ENCODE measurements at places on chromosomes 16 and 17.

DNA sequence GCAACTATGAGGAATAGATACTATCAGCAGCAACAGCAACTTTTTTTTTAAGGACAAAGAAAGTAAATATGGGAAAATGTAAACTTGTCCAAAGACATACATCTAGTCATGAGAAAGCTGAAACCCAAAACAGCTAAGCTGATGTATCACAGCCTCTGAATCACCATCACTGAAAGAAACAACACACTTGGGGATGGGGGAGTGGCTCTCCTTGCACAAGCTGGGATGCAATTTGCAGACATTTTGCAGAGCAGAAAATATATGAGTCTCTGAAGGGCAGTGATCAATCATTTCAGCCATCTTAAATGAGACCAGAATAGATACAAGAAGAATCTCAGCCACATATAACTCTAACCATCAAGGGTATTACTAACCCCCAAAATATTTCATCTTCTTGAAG is 79.1 kb downstream of the GRIN2A start:
- no peak for DNase-seq

- DNase-seq = peak; percentile 81
Observed at GRCh38 chr16:3879887-3880564, 487 bp downstream of the CREBBP start.

GRCh38 chr16:75087375-75087979 is 29.1 kb downstream of the LDHD start:
- no peak for DNase-seq

DNA sequence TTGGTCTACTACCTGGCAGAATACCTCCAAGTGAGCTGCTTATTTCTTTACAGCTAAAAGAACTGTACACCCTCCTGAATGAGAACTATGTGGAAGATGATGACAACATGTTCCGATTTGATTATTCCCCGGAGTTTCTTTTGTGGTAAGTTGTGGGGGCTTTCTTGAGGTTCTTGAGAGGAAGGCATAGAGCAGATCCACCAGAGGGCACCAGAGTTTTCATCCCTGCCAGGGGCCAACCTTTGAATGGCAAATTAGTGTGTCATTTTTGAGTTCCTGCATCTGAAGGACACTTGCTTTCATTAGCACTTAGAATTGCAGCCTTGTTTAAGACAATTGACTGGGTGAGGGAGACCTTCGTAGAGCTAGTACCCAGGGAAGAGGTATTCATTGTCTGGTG is 35.0 kb downstream of the NMT1 start:
- no peak for DNase-seq

DNA sequence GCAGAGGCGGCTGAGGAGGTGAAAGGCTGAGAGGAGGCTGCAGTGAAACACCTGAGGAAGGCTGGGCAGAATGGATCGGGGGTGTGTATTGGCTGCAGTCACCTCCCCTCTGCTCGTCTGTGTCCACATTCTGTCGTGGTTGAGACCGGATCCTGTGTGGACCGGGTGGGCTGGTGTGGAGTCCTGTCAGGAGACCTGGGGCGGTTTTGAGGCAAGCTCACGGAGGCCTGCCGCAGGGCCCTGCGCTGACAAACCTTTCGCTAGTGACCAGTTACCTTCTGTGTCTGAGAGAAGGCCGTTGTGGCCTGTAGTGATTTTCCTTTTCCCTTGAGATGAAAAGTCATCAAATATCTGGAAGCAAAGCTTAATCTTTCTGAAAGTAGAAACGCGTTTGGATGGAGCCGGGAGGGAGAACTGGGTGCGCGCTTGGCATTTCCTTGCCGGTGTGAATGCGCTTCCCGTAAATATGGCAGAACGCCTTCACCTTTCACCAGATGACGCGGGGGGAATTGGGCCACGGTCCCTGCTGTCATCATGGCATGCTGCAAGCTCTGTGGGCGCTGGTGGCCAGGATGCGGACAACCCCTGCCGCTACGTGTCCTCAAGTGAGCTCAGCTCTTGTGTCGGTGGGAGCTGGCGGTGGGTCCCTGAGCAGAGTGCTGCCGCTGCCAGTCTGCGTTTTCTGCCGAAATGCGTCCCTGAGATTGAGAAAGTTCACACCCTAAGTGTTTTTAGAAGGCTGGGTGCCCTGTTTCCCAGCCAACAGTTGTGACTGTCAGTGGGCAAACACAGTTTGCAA is 6.3 kb downstream of the BANP start:
- no peak for DNase-seq

DNA sequence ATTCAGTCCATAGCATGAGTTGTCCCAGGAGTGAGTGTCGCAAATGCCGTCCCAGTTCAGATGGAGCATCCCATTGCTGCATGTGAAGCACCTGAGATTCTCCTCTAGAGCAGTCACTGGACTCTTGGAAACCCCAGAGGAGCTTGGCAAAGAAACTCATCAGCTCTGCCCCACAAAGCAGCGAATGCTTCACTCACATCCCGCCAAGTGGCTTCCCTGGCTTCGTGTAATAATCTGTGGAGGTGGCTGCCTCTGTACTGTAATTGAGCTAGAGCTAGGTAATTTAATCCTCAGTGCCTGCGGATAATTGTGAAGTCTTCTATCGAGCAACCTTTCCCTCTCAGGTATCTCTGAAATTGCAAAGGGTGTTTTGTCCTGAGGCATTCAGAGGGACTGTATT is 107.1 kb downstream of the SNX29 start:
- DNase-seq = no peak

DNA sequence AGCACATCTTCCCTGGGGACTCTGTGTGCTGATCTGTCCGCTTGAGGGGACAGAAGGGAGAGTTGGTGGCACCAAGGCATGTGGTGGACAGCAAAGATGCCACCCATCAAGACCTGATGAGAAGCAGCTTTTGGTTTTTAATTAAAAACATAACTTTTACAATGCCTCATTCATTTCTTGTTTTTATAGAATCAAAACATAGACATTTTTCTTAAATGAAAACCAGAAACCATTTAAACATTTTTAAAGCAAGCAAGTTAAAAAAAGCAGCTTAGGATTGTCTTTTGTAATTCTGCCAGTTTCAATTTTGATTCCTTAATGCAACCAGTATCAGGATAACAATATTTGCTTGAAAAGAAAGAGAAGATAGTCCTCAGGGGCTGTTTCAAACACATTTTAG is 123.7 kb upstream of the AXIN2 start:
- DNase-seq = no peak

DNA sequence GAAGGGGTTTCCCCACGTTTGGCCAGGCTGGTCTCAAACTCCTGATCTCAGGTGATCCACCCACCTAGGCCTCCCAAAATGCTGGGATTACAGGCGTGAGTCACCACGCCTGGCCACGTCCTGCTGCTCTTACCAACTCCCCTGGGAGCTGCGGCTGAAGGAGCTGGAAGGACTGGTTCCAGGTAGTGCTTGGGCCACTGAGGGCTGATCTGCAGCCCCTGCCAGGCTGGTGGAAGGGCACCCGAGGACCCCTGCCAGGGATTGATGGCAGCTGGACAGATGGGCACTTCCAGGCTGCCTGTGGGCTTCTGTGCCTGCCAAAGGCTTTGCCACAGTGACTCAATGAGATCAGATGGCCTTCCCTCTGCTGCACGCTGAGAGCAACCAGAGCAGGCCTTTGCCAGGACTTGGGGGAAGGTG is 2.3 kb downstream of the OXLD1 start:
- no peak for DNase-seq

GRCh38 chr17:75819116-75819515 is 25.1 kb downstream of the UNC13D start:
- no peak for DNase-seq

- DNase-seq = no peak
Observed at GRCh38 chr17:56987283-56987834, 9.4 kb downstream of the SCPEP1 start.

DNA sequence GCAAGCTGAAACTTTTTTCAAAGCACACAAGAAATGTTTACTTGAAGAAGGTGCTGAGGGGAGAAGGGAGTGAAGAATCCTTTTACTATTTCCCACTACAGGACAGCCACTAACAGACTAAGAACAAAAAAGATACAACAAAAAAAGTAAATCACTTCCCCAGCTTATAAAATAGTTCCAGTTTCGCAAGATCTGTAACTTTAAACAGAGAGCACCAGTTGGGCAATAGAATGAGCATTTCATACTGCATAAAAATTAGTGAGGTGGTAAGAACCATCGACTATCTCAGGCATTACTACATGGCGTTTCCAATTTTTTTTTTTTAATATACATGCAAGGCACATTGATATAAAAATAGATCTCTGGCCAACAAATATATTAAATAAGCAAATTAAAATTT is 11.1 kb downstream of the CRYBA1 start:
- DNase-seq = no peak

DNA sequence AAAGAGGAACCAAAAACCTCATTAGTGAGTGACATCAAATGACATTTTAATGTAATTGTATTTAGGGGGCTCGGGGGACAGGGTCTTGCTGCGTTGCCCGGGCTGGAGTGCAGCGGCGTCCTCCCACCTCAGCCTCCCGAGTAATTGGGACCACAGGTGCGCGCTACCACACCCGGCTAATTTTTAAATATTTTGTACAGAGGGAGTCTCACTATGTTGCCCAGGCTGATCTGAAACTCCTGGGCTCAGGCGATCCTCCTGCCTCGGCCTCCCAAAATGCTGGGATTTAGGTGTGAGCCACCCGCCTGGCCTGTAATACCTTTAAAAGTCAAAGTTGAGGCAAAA is 581 bp downstream of the SNRNP25 start:
- no peak for DNase-seq

GRCh38 chr17:67489273-67489672 is 112.2 kb downstream of the PITPNC1 start:
- DNase-seq = peak; percentile 38

- DNase-seq = no peak
Observed at GRCh38 chr16:73289232-73289631, 241.3 kb upstream of the ZFHX3 start.
